ENCODE measurements at places on chromosomes 16 and 17.

DNA sequence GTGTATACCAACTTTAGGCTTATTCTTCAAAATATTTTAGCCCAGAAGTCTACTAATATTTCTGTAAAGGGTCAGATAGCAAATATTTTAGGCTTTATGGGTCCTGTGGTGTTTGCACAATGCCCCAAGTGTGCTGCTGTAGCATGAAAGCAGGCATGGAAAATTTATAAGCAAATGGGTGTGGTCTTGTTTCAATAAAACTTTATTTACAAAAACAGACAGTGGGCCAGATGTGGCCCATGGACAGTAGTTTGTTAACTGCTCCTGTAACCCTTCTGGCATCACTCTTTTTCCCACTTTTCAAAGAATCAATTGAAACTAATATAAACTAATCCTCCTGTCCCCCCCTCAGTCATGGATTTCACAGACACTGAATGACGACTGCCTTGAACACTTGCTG, 410.7 kb downstream of the SHISA9 start:
- DNase-seq = no peak

DNA sequence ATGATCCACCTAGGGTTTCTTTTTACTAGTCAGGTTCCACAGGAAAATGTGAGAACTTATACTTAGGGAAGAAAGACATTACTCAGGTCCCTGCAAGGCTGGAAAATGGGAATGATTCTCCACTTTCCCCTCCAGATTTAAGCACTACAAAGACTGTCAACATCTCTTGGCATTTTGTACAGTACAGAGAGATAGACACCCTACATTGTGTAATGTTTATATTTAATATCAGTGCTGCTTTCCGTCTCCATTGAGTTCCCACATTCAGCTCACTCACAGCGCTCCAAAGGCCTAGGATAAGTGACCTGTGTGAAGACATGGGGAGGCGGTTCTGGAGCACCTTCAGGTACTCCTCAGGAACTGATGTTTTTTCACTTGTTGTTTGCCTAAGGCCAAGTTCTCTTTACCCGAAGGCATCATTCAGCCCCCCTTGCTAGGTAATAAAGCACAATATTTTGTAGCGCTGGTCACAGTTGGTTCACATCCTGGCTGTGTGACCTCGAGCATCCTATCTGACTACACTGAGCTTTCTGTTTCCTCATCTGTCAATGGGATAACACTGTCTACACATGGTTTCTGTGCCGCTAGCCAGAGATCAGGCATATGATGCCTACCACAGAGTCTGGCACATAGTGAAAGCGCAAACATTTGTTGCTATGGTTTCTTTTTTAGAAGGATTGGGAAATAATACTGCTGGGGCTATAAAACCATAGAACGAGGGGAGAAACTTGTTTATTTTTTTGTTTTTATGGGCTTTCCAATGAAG, 226.6 kb downstream of the ZFHX3 start:
- DNase-seq = no peak

GRCh38 chr16:79050063-79050462, 550.5 kb downstream of the MAF start:
- DNase-seq = no peak

DNA sequence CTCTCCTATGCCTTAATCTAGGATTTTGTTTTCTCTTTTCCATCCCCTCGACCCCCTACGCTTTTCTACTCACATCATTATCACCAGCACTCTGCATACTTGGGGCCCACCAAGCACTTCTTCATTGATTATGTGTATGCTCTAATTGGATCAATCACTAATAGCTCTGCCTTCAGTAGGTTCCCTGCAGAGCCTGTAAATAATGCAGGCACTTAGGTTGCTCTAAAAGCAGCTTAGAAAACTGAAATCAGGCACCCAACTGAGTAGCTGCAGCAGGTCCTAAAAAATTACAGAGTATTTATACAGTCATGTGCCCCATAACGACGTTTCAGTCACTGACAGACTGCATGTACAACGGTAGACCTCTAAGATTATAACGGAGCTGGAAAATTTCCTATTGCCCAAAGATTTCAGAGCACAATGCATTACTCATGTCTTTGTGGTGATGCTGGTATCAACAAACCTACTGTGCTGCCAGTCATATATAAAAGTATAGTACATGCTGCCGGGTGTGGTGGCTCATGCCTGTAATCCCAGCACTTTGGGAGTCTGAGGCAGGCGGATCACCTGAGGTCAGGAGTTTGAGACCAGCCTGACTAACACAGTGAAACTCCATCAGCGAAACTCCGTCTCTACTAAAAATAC, 280.4 kb downstream of the HS3ST3B1 start:
- DNase-seq = no peak

GRCh38 chr16:4288148-4288921, 15.5 kb upstream of the TFAP4 start:
- DNase-seq = peak; percentile 47

- no peak for DNase-seq
Observed at GRCh38 chr16:4345836-4346781, 5.0 kb downstream of the PAM16 start.

DNA sequence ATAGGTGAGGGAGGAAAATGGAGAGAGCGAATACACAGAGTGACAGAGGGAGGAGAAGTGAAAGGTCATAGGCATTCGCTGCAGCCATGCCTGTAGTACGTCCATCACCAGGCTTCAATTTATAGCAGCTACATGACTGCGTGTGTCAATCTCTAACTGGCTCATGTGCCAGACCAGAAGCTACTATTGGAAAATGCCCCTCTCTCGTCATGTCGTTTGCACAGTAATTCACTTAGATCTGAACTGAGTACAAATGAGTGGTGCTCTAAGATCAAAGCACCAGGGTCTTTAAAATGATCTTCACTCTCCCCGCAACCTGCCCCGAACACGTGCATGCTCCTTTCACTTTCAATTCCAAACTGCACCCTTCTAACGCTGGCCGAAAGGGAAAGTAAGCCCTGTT, 51.3 kb downstream of the ADCY9 start:
- DNase-seq = peak; percentile 41

GRCh38 chr17:53942436-53942835, 119.7 kb downstream of the KIF2B start:
- DNase-seq = no peak
